GM12891 (cell line): ENCODE measurements at places on chromosomes 3 and 15.

GRCh38 chr3:188863999-188864406, 307.8 kb upstream of the TPRG1 start:
- no peak for DNase-seq

- DNase-seq: no peak
Measured at GRCh38 chr3:134018406-134018805, 11.3 kb downstream of the SLCO2A1 start.

- DNase-seq: no peak
Measured at GRCh38 chr3:71121429-71122167, 461.9 kb downstream of the FOXP1 start.

GRCh38 chr15:34109797-34110663, 8.1 kb downstream of the PGBD4 start:
- DNase-seq: peak; percentile 7

DNA sequence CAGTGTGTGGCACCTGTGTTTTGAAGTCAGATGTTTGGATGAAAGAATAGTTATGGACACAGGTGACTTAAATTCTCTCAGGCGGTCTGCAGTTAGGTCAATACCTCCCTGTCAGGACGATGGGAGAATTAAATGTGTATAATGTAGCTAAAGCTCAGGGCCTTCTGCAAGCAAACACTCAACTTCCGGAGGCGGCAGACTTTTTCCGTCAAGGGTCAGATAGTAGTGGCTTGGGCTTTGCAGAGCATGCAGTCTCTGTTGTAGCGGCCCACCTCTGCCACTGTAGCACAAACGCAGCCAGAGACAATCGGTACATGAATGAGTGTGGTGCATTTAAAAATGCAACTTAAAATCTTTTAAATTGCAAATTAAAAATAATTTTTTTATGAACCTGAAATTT, 47.4 kb downstream of the CMTM8 start:
- no peak for DNase-seq

DNA sequence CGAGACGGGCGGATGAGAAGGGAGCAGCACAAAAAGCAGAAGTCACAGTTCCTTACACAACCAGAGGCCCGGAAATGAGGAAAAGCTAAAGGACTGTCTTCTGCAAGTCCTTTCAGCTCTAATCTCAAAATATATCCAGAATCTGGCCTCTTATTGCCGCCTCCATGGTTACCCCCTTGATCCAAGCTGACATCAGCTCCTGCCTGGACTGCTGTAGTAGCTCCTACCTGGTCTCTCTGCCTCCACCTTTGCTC, 324.0 kb upstream of the ROPN1 start:
- no peak for DNase-seq

- DNase-seq: no peak
Measured at GRCh38 chr15:87623832-87624231, 632.7 kb downstream of the NTRK3 start.

GRCh38 chr15:101486696-101487459, 2.6 kb downstream of the PCSK6 start:
- DNase-seq: no peak

- no peak for DNase-seq
Measured at GRCh38 chr3:25041871-25042584, 386.0 kb upstream of the RARB start.

GRCh38 chr3:69082805-69083204, 1.9 kb upstream of the ARL6IP5 start:
- DNase-seq: no peak

DNA sequence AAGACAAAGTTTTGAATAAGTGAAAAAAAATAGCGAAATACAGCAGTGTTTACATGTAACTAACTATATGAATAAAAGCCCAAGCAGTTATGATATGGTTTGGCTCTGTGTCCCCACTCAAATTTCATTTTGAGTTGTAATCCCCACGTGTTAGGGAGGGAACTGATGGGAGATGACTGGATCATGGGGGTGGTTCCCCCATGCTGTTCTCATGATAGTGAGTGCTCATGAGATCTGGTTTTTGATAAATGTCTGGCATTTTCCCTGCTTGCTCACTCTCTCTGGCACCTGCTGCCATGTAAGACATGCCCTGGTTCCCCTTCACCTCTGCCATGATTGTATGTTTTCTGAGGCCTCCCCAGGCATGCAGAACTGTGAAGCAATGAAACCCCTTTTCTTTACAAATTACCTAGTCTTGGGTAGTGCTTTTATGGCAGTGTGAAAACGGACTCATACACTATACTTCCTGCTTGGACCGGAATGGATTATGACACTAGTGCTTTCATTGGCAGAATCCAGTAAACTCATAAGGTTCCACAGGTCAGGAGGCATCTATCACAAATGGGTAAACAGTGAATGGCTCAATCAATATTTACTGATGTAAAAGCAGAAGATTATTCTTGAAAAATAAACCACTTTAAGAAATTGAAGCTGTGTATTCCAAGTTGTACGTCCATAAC, 192.1 kb downstream of the CBLB start:
- no peak for DNase-seq

DNA sequence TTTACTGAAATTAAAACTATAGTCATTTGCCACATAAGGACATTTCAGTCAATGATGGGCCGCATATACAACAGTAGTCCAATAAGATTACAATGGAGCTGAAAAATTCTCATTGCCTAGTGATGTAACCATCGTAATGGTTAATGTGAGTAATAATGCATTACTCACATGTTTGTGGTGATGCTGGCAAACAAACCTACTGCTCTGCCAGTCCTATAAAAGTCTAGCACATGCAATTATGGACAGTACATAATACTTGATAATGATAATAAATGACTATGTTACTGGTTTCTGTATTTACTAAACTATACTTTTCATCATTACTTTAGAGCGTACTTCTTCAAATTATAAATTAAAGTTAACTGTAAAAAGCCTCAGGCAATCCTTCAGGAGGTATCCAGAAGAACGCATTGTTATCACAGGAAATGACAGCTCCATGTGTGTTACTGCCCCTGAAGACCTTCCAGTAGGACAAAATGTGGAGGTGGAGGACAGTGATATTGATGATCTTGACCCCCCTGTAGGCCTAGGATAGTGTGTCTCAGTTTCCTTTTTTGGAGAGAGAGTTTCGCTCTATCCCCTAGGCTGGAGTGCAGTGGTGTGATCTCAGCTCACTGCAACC, 102.7 kb downstream of the ATP1B3 start:
- DNase-seq: no peak

DNA sequence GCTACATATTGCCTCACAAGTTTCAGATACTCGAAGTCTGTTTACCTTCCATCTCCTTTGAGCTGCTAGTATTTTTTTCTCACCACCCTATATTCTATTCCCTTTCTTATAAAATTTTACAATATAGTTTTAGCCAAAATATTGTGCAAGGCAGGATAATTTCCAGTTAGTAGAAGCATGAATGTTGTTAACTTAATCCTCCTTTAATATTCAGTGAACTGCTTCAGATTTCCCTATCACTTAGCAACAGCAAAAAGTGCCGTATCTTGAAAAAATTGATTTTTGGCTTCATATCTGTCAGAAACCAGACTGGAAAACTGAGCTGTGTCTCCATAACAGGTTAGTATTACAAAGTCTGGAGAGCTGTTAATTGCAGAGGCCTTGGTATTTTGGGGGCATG, 24.0 kb downstream of the PLSCR4 start:
- DNase-seq: no peak

DNA sequence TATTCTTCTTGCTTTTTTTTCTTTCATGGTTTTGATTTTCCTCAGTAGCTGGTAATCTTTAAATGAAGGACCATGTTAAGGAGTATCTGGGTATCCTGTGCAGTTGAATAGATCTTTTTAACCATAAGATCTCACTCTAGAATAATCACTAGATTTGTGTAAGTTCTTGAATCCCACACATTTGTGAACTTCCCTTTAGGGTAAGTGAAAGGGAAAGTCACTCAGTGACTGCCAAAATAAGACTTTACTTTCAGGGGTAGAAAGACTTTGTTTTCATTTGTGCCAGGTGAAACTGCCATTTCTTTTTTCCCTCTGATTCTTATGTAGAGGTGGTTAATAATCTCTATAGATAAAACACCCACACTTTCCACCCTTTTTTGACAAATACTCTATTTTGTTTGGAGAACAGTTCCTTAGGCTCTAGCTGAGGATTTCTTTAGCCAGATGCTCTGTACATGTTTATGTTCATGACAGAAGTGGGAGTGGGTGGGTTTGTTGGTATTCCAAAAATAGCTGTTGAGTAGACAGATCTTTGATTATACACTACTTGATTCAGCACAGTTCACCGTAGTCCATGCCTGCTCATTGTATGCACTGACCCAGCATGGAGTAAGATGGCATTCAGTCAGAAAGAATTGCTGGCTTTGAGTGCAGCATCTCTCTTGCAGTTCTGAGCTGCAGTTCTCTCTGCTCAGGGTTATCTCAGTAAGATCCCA, 28.5 kb downstream of the LRRC49 start:
- DNase-seq: no peak

DNA sequence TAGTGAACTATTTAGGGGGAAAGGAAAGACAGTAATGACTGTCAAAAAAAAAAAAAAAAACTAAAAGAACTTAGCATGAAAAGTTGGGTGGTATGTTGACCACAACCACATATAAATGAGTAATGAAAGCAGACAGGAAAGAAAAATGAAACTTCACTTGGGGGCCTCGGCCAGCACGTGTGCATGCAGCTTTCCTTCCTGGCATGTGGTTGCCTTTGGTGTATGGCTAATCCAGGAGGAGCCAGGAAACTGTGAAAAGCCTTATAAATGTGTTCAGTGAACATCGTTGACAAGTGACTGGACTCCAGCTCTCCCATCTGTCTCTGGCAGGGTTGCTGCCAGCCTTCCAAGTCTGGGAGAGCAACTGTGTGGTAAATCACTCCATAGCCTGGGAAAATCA, 195.1 kb downstream of the DTWD1 start:
- DNase-seq: no peak

DNA sequence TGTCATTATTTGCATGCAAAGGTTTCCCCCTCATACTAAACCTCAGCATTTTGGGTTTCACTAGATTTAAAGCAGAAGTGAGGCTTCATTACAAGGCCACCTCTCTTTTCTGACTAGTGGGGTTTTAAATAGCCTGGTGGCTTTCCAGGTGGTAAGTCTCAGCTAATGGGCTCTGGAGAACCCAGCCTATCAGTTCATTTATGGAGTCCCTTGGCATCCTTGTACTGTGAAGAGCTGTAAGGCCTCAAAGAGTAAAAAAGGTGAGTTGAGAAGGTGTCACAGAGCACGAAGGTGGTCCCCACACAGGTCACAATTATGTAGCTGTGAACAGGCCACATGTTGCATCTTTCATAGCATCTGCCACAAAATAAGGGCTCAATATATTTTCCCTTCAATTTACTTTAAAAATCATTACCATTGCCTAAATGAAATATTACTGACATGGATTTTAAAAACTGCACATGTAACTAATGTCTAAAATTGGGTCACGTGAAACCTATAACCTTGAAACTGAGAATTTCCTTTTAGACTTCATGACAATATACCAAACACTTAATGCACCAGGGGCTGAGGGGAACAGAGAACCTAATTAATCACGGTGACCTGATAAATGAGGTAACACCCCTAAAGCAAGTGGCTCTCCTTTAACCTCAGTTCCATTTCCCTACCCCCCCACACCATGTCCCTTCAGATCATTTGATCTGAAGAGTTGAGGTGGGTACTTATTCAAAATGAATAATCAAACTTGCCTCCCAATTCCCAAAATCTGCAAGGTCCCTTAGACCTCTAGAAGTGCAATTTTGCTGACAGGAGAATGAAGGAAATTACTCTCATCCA, 1.3 kb downstream of the NGLY1 start:
- peak; percentile 30 for DNase-seq
